ENCODE measurements at places on chromosomes 7 and 10.

GRCh38 chr10:21055339-21056135 lies 158.4 kb upstream of the NEBL start:
- DNase-seq, result no peak

DNA sequence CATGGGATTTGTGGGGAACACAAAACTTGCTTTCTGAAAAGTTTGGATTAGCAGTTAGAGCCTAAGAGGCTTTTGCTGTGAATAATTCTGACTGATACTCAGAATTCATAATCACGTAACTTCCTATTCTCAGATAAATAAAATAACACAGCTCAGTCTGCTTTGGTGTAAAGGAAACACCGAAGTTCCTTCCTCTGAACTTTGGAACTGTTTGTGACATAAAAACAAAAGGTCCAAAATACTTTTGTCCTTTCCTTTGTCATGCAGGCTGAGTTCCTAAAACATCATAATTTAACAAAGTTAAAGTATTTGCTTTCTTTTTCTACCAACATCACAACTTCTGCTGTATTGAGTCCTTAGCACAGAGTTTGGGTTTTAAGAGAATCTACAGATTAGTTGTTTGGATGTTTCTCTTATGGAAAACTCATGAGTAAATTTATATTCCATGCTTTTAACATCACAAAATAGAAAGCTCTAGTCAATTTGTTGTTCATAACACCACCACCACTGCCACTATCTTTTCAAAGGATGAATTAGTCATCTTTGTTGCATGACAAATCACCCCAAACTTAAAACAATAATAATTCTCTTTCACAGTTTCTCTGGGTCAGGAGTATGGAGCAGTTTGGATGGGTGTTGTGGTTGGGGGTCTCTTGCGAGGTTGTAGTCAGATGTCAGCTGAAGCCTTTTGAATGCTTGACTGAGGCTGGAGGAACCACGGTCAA lies 123.4 kb downstream of the REEP3 start:
- DNase-seq, result no peak

GRCh38 chr7:43379210-43379609 lies 203.7 kb upstream of the STK17A start:
- DNase-seq, result no peak

- DNase-seq, result no peak
Observed at GRCh38 chr10:6320320-6321010, 117.7 kb downstream of the PFKFB3 start.

DNA sequence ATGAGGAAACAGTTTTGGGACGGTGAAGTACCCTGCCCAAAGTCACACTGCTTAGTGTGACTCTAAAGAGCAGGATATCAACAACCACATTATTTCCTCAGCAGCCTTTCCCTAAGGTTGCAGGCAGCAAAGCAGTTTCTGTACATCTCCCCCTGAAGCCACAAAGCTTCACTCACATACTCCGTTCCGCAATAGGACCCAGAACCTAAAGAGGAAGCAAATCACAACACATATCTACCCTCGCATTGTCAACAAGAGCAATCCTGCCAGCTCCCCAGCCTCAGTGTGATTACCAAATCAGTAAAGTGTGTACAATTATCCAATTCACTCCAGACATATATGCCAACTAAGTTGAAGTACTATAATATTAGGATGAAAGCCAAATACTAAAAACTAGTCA lies 30.8 kb downstream of the VAX1 start:
- no peak for DNase-seq

DNA sequence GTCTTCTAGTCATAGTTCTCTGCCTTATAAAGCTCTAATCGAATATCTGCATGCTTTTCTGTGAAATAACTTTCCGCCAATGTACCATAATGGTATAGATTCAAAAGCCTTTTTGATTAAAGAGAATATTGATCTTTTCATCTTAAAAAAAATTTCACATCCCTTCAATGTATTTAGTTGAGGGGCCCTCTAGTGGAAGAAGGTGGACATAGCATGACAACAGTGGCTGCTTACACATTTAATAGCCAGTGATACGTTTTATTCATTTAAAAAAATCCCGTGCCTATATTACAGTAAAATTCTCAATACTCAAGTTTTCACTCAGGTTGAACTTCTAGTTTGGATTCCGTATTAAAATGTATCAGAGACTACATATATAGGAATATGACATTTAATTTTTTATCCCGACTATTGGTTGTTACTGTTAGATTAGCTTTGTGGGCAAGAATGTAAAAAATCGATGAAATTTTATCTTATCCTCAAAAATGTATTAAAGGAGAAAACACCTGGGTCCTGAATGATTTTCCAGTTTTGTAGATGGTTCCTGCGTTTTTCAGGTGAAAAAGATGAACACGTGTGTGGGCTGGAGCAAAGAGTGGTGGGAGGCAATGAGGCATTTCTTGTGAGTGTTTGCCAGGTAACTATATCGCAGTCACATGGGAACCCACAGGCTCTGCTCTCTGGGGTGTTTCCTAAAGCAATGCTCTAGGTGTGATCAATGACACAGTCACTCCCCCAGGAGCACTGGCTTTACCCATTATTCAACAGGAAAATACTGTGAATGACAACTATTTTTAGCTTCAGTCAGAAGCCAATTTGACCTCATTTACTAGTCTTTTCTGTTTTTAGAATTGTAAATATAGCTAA lies 24.1 kb upstream of the PNLIP start:
- no peak for DNase-seq

DNA sequence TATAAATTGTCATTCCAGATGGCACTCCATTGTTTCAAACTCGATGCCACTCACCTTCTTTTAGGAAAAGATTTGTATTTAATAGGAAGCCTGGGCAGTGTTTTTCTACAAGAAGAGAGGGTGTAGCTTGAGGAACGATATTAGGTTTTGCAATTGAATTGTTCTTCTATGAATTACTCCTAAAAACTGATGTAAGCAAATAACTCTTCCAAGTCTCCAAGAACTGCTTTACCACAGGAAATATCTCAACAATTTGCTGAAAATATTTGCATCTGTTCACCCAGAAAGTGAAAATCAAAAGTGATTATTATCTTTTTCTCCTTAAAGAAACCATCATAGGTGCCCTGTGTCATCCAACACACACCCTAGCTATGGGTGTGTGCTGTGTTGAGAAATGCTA lies 261.3 kb upstream of the MEOX2 start:
- DNase-seq, result no peak

DNA sequence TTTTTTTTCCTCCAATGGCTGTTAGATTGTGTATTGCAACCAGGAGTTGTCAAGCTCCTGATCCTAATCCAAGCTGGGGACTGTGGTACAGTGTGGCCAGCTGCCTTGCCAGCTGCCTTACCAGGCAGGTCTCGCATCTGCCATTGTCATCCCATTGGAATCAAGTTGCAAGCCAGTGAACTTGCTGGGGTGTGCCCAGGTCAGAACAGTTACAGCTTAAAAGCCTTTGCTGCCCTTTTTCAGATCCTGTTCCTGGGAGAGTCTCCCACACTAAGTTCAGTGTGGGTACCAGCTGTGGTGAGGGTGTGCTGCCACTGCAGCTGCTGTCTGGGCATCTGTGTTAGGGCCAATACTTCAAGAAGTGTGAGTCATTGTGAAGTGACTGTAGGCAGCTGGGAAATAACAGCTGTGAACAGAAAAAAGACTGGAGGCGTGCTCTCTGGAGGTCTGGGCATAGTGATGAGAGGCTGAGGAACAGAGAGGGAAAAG lies 72.8 kb downstream of the CCNY start:
- no peak for DNase-seq

GRCh38 chr10:100670828-100671479 lies 74.4 kb upstream of the PAX2 start:
- DNase-seq, result peak; percentile 29

- no peak for DNase-seq
Observed at GRCh38 chr7:156061689-156062255, 249.5 kb upstream of the SHH start.

GRCh38 chr10:23534761-23535160 lies 95.9 kb downstream of the OTUD1 start:
- no peak for DNase-seq

DNA sequence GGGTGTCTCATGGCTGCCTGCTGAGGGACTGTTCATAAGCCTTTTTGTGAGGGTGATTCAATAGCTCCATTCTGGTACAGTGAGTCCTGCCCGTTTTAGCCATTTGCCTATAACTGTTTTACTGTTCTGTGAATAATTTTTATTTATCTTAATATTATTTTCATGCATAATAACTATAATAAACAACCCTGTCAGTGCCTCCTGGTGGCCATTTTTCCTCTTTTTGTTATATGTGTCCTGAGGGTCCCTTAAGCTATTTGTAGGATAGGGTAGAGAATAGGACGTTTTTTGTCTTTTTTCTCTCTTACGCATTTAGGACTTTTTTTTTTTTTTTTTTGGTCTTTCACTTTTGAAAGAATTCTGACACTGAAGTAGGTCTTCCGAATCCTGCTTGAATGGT lies 2.9 kb downstream of the C1QL3 start:
- DNase-seq, result no peak

- no peak for DNase-seq
Observed at GRCh38 chr10:3714531-3714930, 70.5 kb downstream of the KLF6 start.

DNA sequence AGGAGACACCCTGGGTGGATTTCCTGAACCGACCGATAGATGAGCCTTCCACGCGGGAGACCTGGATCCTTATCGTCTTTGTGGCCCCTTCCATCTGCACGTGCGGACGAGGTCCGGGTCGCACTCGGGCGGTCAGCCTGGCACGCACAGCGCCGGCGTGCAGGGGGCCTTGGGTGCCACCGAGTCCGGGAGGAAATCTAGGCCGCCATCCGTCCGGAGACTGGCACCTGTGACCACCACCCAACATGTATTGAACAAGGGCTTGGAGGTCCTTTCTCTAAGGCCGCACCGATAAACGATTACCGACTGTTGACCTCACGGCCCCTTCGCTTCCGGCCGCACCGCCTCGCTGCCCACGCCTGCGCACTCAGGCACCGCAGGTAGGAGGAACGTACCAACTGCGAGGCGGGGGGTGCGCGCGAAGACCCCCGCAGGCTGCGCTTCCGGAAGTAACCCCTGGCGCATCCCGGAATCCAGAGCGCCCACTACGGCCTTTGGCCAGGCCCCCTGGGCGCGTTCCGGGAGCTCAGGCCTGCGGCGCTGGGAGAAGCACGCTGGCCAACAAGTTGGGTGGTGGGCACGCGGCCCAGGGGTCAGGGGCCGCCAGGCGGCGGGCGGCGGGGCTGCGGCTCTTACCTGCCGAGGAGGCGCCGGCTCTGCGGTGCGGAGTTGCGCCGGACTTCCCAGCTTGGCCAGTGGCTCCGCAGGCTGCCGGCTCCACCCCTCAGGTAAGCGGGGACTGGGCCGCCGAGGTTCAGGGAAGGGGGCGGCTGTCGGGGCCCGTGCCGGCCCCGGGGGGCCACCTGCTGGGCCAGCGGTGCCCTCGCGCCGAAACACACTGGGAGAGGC lies at the start of the genes ACTR3C and LRRC61:
Gene ACTR3C, minus strand, starts transcription at position 713 of the 849 bp plus-strand sequence. CDS start 28,249 bp downstream, outside the sequence.
Gene LRRC61, plus strand, starts transcription at position 523 of the 849 bp plus-strand sequence. CDS start 13,507 bp downstream, outside the sequence.
- DNase-seq, result peak; percentile 36

DNA sequence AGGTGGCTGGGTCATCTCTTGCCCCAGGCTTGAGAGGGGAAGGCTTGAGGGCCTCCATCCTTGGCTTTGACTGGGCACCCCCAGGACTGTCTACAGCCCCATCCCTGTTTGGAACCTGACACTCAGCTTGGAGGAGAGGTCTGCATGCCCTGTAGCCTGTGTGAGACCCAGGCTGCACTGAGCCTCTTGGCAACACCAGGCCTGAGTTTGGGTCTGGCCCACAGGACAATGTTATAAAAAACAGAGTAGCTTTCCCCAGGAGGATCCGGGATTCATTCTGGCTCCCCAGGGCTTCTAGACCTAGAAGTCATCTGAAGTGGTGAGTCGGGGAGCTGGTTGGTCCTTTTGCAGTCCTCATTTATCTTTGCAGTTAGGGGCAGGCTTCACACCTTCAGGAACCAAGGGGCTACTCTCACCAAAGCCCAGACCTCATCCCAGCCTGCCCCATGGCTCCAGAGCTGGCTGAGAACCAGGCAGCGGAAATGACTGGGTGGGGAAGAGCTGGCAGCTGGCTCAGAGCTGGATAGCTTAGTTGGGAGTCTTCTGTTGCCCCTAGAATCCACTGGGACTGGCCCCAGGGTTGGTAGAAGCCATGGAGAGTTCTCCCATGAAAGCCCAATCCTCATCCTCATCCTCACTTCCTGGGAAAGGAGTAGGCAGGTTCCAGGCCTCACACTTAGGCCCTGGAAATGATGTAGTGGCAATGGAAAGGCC lies 68.8 kb downstream of the ADCYAP1R1 start:
- no peak for DNase-seq

GRCh38 chr7:111755383-111755782 lies 193.1 kb upstream of the IMMP2L start:
- DNase-seq, result no peak

DNA sequence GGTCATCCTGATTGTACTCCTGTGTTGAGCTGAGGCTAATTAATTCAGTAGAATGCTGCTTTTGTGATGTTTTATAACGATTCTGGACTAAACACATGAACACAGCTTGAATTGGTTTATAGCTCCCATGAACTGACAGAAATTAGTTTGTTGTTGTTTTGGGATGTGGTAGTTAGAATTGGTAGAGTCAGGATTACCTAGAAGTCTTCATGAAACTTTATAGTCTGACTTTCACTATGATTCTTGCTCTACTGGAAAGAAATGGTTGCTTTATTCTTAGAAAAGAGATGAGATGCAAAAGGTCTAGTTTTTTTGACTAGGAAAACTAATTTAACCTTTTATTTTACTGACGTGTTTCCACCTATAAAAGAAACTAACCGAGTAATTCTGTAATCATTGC lies 23.4 kb upstream of the TRUB1 start:
- no peak for DNase-seq

DNA sequence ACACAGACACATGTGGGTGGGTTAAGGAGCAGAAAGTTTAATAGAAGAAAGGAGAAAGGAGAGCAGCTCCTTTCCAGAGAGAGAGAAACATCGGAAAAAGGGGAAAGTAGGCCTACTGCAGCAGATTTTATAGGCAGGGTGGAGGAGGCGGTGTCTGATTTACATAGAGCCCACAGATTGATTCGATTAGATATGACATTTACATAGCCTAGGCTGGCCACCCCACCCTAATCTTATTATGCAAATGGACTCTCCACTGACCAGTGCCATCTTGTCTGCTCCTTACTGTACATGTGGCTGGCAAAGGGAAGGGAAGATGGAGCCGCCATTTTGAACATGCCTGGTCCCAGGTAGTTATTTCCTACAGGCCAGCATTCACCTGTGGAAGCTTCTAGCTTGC lies 38.7 kb upstream of the SCIN start:
- no peak for DNase-seq

GRCh38 chr10:125549653-125550052 lies 133.3 kb downstream of the TEX36 start:
- no peak for DNase-seq
